ENCODE measurements at places on chromosomes 7 and 10.

DNA sequence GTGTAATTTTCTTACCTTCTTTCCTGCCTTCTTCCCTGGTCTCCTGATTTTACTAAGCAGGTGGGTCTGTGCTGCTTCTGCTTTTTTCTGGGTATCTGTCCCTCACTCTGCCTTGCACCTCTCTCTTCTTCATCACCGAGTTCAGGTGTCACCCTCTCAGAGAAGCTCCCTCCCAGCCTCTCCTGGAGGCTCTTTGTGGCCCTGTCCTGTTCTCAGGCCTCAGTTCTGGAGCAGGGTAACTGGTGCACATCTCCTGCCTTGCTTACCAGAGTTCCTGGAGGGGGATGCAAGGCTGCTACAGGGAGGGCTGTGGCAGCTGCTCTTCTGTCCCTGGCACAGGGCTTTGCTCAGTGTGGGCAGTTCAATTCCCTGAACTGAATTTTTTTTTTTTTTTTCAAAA lies 66.1 kb downstream of the RBM33 start:
- DNase-seq = no peak

GRCh38 chr7:120843109-120843508 lies 14.8 kb downstream of the TSPAN12 start:
- no peak for DNase-seq

- no peak for DNase-seq
These were observed 48.7 kb downstream of the TSPAN15 start for GRCh38 chr10:69499726-69500689.

- DNase-seq = no peak
These were observed 515 bp downstream of the RALA start for GRCh38 chr7:39623732-39624441.

- DNase-seq = no peak
These were observed 24.0 kb upstream of the INPP5F start for GRCh38 chr10:119701861-119702260.

- no peak for DNase-seq
These were observed 665.3 kb upstream of the IGFBP3 start for GRCh38 chr7:46586406-46586805.

- DNase-seq = no peak
These were observed 247.9 kb upstream of the PCDH15 start for GRCh38 chr10:55048830-55049498.

- no peak for DNase-seq
These were observed 495.2 kb upstream of the LRRN3 start for GRCh38 chr7:110595694-110596093.

DNA sequence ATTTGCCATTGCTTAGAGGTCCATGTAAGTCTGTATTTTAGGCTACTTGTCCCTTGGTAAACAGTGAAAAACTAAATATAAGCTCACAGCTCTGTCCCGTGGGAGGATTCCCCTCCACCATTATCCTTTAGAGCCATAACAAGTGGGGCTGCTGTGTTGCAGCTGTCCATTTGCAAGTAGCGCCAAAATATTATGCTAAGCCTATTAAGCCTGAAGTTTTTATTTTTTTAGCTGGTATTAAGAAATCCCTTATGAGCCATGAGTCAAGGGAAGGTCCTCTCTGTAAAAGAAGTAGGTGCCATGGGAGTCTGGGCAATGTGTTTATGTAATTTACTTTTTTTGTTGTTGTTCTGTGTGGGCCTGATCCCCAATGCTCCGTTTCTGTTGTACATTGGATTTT lies 183.9 kb downstream of the THSD7A start:
- no peak for DNase-seq

GRCh38 chr10:80165173-80165572 lies 32.6 kb downstream of the PLAC9 start:
- no peak for DNase-seq

- no peak for DNase-seq
These were observed 111.2 kb downstream of the GALNT11 start for GRCh38 chr7:152136686-152137085.

DNA sequence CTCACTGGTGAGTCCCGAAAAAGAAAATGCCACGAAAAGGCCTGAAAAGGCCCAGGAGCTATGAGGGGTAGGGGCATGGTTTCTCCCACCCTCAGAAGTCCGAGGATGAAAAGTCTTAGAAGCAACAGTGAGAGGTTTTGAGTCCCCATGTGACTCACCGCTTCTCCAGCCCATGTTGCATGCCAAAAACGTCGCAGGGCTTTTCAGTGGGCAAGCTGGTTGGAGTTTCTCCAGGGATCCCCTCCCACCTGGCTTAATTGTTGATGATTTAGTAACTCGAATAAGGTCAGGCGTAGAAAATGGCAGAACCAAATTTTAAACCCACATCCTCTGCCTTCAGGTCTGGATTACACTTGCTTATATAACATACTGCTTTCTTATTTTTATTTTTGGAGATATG lies 96.3 kb upstream of the ARMC3 start:
- DNase-seq = no peak

GRCh38 chr10:122981066-122981464 lies 864 bp downstream of the PSTK start:
- DNase-seq = no peak

- no peak for DNase-seq
These were observed 100.3 kb downstream of the RAPGEF5 start for GRCh38 chr7:22256541-22257096.

Measured in tibial nerve (tissue), 4 donors.